Inflammatory macrophage treated with lipopolysaccharide for 4 hours (primary cell): ENCODE measurements at places on chromosomes 4 and X.

- DNase-seq = no peak
Measured at GRCh38 chr4:21744046-21744445, 204.5 kb downstream of the KCNIP4 start.

DNA sequence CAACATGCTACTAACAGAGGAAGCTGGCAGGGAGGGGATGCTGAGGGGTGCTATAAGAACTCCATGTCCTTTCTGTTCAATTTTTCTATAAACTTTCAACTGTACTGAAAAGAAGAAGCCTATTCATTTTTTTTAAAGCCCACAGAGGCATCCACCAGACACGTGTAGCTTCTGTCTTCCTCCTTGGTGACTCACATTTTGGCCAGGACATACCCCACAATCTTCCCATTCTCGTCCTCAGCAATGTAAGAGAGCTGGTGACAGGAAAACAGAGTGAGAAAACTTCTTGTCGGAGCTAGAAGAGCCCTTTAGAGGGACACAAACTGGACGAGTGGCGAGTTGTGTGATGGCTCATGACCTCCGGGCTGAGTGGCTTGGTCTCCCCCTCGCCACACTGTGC lies 1.1 kb downstream of the NAA10 start:
- DNase-seq = no peak

- no peak for DNase-seq
Measured at GRCh38 chr4:46974891-46975543, 18.4 kb downstream of the GABRA4 start.

DNA sequence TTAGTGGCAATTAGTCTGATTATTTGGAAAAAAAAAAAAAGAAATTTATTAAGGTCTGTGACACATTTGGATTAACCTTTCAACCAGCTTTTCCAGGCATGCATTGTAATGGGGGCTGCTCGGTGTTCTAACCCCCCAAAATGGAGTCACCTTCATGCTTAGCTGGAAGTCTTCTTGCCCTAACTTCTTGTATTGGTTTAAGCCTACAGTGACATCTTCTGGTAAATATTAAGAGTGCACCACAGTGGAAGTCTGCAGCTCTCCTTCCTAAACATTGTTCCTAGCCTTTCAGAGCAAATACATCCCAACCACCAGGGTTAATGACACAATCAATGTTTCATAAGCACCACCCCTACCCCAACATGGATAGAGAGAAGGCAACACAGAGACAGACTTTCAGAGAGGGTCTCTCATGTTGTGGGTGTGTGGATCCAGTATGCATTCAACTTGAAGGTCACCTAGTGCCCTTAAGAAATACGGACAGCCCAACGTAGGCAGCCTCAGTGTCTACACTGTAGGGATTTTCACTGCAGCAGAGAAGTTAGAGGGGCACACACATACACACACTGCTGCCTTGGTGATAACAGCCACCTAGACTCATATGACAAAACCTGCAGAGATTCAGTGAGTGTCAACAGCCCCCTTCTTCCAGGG lies 142.9 kb upstream of the MBNL3 start:
- peak; percentile 16 for DNase-seq

DNA sequence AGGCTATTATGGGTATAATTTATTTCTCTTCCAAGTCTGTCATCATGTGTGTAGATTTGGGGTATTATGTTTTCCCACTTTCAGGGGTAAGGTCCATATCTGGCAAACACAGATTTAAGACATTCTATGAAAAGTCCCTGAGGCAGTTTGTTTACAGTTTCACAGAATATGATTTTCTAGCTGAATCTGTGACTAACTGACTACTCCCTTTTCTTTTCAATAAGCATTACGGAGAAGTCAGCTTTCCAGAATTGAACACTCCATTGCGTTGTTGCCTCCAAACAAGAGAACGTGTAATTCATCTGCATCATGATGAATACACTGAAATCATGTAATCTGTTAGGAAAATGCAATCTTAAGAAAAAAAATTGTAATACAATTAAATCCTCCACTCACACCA lies 226.7 kb upstream of the SFRP2 start:
- DNase-seq = no peak

DNA sequence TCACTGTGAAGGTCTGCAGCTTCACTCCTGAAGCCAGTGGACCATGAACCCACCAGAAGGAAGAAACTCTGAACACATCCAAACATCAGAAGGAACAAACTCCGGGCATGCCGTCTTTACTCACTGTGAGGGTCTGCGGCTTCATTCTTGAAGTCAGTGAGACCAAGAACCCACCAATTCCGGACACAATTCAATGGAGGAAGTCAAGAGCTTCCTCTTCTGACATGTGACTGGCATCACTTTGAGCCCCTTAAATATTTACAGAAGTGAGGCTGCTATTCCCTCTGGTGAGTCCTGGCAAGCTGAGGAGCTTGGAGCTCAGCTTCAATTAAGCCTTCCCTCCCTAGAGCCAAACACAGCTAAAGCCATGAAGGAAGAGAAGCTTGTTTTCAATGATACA lies 103.5 kb upstream of the SRD5A3 start:
- DNase-seq = no peak

- no peak for DNase-seq
Measured at GRCh38 chr4:182179105-182179504, 64.1 kb upstream of the TENM3 start.

- no peak for DNase-seq
Measured at GRCh38 chrX:17854531-17854930, 6.6 kb downstream of the RAI2 start.

DNA sequence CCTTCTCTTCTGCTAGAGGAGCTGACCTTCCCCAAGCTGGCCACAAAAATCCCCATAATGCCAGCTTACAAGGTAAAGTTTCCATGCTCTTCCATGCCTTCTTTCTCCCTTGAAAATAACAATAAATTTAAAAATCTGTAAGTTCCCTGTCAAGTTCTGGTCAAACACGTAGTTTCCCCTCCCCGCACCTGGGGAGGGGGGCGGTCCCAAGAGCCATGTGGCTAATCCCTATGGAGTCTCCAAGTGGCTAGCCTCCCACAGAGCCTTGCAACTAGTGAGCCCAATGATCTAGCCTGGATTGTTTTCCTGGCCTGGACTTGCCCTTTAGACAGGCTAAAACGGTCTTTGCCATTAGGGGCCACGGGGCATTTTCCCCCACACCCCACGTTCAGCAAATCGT lies 2.1 kb upstream of the NRK start:
- DNase-seq = no peak

GRCh38 chr4:82801910-82802521 lies 3.4 kb upstream of the SCD5 start:
- DNase-seq = no peak

DNA sequence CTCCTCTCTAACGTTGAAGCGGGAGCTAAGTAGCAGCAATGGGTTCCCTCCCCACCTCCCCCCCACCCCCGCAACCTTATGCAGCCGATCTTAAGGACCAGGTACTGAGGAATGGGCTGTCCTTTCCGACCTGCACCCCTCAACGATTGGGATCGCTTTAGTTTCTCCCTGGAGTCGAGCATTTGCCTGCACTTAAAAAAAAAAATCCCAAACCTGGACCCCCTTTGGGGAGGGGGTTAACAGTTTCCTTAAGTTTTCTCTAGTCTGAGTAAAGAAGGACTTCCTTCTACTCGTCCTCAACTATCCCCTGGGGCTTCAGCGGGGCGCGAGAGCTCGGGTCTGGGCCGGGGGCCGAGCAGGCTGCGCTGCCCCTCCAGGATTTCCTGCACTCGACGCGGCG lies 25.7 kb upstream of the BCORL1 start:
- no peak for DNase-seq

GRCh38 chr4:57854748-57855147 lies 744.6 kb upstream of the IGFBP7 start:
- DNase-seq = no peak

GRCh38 chr4:37951461-37952352 lies 8.5 kb upstream of the PTTG2 start:
- peak; percentile 81 for DNase-seq

- no peak for DNase-seq
Measured at GRCh38 chr4:22179124-22179874, 230.7 kb upstream of the KCNIP4 start.

GRCh38 chr4:26174027-26174426 lies 146.8 kb upstream of the RBPJ start:
- DNase-seq = no peak

- DNase-seq = peak; percentile 8
Measured at GRCh38 chr4:148375584-148375983, 66.6 kb downstream of the NR3C2 start.

DNA sequence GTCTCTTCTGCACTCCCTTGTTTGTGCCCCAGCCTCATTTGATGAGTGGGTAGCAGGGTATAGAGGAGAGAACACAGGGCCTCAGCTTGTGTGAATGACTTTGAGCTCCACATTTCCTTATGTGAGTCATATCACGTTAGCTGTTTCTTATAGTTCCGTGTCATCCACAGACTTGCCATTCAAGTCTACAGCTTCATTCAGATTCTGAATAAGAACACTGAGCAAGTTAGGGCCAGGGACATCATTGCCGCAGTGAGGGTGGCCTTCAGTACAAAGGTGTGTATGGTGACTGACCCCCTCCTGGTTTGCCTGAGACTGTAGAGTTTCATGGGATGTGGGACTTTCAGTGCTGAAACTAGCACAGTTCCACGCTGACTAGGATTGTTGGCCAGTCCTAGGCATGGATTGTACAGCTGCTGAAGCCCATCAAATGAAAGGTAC lies 23.6 kb downstream of the KLF3 start:
- DNase-seq = no peak

DNA sequence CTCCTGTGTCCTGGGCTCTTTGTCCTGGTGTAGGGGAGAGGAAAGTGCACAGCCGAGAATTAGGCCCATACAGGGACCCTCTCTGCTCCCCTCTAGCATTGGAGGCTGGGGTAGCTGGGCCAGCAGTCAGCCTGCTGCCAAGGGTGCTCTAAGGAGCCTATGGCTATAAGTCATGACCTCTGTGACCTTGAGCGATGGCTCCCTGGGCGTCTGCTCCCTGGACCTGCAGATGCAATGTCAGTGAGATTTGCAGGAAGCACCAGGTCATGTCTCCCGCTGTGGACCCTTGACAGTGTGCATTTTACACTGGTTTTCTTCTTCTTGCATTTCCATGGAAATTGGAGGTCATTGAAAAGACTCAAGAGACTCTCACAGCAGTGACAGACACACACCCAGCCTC lies 234.1 kb upstream of the PSAPL1 start:
- no peak for DNase-seq

DNA sequence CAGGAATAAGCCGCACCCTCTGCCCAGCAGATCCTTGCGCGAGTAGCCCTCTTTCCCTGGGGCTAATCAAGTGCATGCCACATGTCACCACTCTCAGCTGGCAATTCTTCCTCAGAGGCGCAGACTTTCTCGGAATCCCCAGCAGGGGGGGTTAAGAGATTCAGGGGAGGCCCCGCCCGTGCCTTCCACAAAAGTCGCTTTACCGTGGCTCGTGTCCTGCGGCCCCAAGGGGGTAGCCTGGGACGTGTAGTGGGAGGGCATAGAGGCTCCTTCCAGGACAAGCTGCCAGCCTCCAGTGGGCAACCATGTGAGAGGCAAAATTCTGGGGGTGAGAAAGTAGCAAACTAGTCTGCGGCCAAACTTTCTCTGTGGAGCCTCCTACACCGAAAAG lies 652 bp downstream of the SRPX start:
- DNase-seq = peak; percentile 25

GRCh38 chr4:183165376-183165775 lies 66.3 kb downstream of the WWC2 start:
- DNase-seq = no peak

GRCh38 chr4:158728236-158728635 lies 5.0 kb upstream of the PPID start:
- no peak for DNase-seq

GRCh38 chr4:75235359-75235951 lies 278.7 kb downstream of the RCHY1 start:
- DNase-seq = no peak

- DNase-seq = peak; percentile 11
Measured at GRCh38 chr4:169818063-169818679, 60.4 kb upstream of the HPF1 start.

DNA sequence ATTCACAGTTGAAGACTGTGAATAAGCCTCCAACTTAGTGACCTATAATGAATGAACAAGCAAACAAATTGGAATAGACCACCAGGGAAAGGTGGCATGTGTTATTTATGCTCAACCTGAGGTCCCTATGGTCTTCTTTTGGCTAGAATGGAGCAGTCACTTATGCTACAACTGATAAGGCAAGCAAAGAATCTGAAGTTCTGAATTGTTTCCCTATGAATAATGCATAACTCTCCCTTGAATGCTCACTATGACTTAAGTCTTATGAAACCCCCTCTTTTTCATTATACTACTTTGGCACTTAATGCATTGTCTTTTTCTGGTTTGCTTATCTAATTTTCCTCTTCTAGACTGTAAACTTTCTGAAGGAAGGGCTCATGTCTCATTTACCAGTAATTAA lies 2.6 kb downstream of the GIMD1 start:
- no peak for DNase-seq

DNA sequence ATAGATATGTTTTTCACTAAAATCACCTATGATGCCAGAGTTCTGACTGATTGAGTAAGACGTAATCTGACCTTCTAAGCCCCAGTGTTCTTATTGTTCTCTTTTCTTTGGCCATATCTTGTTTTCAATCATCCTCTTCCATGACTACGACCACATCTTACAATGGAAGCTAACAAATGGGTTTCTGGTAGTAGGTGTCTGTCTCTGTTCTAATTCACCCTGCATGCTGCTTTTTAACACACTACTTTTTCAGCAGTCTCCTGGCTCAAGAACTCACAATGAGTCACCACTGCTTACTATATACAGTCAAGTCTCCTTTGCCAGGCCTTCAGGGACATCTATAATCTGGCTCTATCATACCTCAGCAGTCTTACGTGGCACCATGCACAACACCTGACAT lies 146.1 kb downstream of the NEXMIF start:
- no peak for DNase-seq

DNA sequence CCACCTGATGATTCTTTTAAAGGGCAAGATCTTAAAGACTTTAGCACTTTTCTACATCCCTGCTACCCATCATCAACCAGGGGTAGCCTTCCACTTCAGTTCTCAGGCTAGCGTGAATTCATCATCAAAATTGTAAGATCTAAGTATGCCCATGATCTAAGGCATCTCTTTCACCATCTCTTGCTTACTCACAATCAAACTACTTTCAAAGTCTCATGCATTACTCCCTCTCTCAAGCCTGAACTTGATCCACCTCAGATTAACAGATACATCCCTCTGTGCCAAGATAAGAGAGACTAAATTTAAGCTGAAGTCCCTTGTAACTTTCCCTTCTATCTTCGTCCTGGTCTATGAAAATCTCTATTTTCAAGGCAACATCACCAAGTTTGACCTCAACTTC lies 62.8 kb downstream of the DHX15 start:
- DNase-seq = no peak

DNA sequence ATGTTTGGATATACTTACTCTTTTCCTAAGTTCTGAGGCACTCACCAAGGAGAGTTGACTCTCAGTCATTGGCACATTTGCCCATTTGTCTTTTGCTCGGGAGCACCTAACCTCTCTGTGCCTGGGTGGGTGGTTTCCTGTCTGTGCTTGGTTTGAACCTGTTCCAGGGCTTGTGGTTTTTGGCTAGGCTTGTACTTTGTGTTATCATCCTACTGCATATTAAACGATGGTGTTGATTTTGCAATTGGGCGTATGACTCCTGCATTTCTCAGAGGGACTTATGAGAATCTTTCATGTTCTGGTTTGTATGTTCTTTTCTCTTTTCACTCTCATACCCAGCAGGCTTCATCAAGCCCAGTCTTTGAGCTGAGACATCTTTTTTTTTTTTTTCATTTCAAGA lies 161.7 kb downstream of the BTC start:
- peak; percentile 71 for DNase-seq

- DNase-seq = no peak
Measured at GRCh38 chrX:8879750-8880149, 78.6 kb upstream of the FAM9A start.

GRCh38 chrX:109952985-109953905 lies 49.7 kb upstream of the TMEM164 start:
- DNase-seq = peak; percentile 26

GRCh38 chr4:31518796-31519250 lies 798.7 kb downstream of the PCDH7 start:
- DNase-seq = no peak
